ENCODE measurements at places on chromosomes 2 and 18.

DNA sequence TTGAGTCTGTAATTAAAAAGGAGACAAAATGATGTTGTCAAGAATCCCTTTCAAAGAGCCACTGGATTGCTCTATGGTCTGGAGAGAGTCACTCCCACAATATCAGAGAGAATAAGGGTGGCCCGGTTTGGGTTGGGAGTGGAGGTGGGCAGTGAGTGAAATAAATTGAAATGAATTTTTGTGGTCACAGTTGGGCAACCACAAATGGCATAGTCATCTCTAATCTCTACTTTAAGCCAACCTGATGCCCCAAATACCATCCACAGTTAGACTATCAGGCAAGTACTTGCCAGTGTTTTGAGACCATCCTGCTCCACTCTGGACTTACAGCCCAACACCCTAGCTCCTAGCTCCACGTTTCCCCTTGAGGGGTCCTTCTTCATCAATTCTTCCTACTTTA, 559.7 kb downstream of the BCL11A start:
- no peak for DNase-seq

GRCh38 chr2:39631718-39632117, 34.0 kb upstream of the TMEM178A start:
- peak; percentile 95 for DNase-seq

DNA sequence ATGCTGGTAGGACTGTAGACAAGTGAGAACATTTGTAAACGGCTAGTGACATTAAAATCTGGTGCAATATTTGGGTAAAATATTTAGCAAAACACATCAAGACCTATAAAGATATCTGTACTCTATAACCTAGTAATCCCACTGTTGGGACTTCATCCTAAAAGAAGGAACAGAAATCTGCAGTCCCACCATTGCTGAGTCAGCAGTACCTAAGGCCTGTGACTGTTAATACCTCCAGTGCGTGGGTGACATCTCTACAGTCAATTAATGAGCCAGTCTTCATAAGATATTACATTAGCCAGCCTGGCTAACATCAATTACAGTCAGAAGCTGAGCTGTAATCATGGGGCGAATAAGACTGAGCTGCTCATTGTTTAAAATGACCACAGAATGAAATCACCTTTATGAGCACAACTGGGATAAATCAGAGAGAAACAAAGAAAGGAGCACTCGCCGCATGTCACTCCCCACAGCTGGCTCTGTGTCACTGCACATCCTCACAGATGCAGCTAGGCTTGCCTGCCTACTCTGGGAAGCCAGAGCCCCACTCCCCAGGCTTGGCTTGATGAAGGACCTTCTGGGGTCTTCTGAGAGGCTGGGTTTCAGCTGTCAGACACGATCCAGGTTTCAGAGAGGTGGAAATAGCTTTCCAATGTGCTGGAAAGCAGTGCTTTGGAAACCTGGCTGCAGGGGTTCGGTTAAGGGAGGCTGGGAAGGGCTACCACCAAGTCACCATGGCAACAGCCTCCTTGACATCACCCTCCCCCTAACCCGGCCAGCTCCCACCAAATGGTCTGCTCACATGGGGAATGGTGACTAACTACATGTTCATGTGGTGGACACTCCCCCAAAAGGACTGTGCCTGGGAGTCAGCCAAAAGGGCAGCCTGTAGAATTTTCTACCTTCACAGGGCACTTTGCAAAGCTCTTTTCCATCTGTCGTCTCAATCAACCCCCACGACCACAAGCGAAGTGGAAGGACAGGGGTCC, 145.0 kb downstream of the ZBTB7C start:
- DNase-seq, result peak; percentile 19

- peak; percentile 68 for DNase-seq
These were observed 19.3 kb upstream of the NCK2 start for GRCh38 chr2:105725388-105725787.

GRCh38 chr2:74391580-74392448, 11.7 kb upstream of the DCTN1 start:
- peak; percentile 85 for DNase-seq

GRCh38 chr2:223654384-223654915, 52.3 kb upstream of the SCG2 start:
- DNase-seq, result peak; percentile 66

GRCh38 chr18:21851327-21851961, 110.9 kb downstream of the MIB1 start:
- peak; percentile 5 for DNase-seq

DNA sequence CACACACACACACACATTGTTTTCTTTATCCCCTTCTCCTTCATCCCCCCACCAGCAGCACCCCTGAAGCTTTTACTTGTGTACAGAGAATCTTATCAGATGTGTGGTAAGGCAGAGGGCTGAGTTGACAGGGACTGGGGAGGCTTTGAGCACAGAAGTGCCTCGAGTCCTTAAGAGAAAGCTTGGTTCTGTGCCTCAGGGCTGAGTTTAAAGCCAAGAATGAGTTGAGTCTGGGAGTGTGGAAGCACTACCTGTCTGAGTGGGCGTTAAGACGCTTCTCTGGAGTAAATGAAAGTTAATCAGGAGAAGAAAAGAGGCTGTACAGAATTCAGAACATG, 2.7 kb downstream of the ID2 start:
- DNase-seq, result peak; percentile 52

GRCh38 chr2:46393347-46393820, 86.0 kb upstream of the TMEM247 start:
- no peak for DNase-seq

- DNase-seq, result no peak
These were observed 34.5 kb downstream of the PIK3C3 start for GRCh38 chr18:41989508-41989907.

DNA sequence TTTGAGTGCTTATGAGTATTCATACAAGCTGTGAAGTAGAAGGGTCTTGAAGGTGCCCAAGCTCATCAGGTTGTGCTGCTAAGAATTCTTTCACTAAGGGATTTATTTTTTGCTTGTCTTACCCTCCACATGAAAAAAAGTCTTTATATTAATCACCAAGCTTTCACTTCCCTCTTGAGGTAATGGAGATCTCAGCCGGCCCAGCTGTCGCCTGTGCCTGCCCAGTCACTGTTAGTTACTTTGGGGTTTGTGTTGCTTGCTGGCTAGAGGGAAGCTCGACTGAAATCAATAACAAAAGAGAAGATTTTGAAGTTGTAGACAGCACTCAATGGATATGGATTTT, 21.9 kb downstream of the MC2R start:
- DNase-seq, result no peak

DNA sequence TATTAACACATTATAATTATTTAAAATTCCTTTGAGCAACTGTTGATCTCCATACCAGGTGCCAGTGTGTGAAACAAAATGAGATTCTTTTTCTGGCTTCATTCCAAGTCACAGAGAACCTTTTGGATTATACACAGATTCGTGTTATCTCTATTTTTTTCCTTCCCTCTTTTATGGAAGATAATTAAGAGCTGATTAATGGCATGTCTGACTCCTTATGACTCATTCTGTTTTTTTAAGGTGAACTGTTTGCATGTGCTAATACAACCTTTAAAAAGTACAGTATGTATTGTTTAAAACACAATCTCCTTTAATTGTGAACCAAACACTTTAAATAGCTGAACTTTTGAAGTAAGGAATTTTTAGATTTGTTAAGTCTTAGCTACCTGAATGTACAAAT, 39.3 kb downstream of the PELI1 start:
- no peak for DNase-seq

DNA sequence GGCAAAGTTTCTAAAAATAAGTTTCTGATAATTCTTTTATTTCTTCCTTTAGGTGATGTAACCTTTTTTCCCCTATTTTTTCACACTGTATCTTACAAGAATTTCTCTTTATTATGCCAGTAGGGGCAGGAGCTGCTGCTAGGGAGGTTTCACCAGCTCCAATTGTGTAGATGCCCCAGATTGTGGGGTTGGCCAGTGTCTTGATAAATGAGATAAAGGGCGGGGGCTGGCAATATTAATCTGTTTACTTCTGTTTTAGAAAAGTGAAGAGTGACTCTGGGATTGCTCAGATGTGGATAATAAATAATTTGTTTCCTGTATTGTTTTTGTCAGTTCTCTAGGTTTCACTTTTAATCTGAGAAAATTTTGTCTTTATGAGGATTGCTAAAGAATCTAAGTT, 190.4 kb downstream of the MC4R start:
- no peak for DNase-seq

- DNase-seq, result peak; percentile 63
These were observed 352.0 kb downstream of the TNS1 start for GRCh38 chr2:217650716-217651360.

DNA sequence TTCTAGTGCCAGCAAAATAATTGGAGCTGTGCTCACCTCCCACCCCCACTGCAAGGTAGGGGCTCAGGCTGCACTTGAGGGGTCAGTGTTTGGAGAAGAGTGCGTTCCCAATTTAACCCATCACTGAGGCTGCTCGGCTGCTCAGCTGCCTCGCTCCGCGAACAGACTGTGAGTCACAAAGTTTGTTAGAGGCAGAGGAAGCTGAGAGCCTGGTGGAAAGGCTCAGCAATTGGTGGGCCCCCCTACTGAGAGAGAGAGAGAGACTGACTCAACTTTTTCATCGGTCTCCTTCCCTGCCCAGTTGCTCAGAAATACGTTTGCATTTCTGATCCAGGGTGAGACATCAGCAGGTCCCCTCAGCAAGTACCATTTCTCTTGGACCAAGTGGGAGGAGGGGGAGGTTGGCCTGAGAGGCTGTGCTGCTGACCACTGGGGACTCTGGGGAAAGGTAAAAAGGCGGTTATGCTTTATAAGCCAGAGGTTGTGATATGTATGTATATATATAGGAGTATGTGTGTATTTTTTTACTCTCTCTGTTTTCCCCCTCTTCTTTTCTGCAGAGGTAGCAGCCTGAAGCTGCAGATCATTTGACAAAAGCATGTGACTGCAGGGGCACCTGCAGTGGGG, 1.5 kb downstream of the EFR3B start:
- peak; percentile 86 for DNase-seq

DNA sequence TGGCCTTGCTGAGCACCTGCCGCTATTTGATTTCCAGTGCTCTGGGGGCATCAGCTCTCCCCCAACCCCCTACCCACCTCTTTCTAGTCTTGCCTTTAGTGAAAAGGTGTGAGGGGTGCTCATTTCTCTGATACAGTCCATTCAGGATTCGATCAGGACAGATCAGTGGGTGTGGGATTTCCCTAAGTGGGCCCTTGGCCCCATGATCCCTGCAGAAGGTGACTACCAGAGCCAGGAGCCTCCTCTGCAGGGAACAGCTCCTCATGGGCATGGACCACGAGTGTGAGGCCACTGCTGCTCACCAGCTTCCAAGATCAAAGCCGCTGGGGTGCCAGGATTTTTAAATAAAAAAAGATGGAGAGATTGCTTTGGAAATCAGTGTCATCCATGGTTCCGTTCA, 835.2 kb upstream of the ID2 start:
- no peak for DNase-seq

GRCh38 chr2:53512071-53512826, 255.4 kb upstream of the CHAC2 start:
- peak; percentile 21 for DNase-seq

GRCh38 chr2:214193943-214194342, 216.9 kb upstream of the VWC2L start:
- DNase-seq, result peak; percentile 83

DNA sequence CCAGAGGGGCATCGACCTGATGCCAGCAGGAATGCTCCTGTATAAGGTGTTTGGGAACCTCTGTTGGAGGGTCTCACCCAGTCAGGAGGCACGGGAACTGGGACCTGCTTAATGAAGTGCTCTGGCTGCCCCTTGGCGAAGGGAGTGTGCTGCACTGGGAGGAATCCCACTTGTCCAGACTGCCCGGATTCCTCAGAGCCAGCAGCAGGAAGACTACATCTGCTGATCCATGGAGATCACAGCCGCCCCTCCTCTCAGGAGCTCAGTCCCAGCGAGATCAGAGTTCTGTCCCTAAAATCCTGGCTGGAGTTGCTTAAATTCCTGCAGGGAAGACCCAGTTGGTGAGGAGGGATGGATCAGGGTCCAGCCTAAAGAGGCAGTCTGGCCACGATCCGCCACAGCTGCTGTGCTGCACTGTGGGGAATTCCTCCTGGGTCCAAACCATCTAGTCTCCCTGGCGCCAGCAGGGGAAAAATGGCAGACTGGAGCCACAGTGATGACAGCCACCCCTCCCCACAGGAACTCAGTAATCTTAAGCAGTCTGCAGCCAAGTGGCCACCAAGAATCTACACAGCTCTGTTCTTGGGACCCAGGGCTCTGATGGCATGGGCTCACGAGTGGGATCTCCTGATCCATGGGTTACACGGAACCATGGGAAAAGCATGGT, 76.5 kb upstream of the NRP2 start:
- DNase-seq, result no peak

DNA sequence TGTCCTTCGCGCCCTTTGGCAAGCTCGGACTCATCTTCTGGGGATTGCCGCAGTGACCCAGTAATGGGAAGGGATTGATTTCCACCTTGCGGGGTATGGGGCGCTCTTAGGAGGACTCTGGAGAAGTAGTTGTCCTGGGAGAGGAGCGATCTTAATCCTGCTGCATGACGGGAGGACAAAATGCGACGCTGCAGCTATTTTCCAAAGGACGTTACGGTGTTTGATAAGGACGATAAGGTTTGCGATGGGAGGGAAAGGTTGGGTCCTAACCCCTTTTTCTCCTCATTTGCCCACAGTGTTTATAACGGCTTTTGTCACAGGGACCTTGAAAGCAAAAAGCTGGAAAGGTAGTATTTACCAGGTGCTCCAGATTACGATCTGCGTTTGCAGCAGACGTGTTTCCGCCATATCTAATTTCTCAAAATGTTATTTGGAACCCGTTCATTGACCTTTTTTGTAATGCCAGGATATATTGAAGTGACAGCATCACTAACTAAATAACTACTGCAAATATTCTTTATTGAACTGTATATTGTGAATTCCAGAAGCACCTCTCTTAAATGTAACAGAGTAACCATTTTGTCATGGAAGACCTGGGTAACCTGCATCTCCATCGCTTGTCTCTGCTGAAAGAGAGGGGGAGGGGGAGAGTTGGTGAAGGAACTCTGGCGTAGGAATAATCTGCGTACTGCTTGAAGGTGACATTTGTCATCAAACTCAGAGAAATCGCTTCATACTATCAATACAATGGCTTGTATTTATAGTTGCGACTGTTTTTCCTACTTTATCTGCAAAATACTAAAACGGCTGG, 590 bp downstream of the MDH1 start:
- no peak for DNase-seq

- DNase-seq, result no peak
These were observed 198.9 kb downstream of the SMAD7 start for GRCh38 chr18:48751727-48752468.

DNA sequence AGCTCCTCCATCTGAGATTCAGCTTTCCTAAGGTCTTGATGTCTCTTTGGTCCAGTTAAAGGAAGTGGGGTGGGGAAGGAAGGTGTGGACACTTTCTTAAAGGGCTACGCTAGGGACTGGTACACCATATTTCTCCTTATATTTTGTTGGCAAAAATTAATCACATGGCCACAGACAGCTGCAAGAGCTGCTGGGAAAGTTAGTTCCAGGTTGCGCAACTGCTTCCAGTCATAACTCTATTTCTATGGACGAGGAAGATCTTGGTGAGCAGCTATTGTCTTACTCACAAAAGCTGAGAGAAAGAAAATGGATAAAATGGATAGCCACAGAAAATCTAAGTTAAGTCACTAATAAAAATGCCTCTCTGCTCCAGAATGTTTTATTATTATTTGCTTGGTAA, 60.7 kb upstream of the PPM1B start:
- DNase-seq, result no peak
